NT2/D1 (cell line): ENCODE measurements at places on chromosomes 1 and 21.

GRCh38 chr1:3119725-3120124 lies 50.7 kb downstream of the PRDM16 start:
- no peak for DNase-seq

GRCh38 chr1:27593678-27594563 lies 10.0 kb downstream of the AHDC1 start:
- no peak for DNase-seq

DNA sequence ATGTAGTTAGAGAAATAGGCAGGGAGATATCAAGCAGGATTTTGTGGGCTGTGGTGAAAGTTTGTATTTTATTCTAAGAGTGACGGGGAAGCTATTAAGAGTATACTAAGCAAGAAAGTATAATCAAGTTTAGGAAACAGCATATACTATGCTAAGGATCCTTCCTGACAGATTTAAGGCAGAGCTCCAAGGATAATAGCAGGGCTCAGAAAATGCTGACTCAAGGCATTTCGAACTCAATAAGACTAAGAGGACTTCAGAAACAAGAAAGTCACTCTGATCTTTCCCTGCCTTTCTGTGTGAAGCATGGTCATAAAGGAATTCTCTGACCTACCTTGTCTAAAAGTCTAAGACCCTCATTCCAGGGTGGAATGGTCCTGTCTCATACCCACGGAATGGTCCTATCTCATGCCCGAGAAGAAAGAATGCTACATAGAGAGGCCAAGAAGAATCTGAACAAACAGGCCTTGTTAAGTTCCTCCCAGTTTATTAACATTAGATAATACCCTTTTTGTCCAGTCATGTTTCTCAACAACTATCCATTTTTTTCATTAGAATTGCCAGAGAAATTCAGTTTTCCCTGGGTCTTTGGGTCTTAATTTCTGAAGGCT lies 59.1 kb downstream of the HFM1 start:
- no peak for DNase-seq

DNA sequence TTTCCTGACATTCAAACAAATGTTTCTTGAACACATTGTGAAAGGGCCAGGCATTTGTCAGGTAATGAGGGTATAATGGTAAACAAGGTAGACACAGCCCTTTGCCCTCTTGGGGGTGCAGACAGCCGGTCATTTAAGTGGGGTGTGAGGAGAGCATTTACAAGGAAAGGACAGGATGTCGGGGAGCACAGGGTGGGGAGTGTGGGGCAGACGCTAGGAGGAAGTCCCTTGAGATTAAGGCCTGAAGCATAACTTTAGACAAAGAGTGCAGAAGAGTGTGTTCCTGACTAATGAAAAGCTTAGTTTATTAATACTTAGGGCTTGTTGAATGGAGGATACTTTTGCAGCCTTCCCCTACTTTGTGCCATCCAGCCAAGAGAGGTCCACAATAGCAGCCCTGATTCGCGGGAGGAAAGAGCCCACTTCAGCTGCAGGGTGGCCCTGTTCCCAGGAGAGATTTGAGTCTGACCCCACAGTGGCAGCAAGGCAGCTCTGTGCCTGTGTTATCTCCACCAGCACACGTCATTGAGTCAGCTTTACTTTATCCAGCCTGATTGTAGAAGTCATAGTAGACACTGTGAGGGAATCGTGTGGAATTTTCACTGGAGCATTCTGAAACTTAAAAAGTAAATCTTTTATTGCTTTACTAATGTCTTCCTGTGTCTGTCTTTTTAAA lies 35.1 kb downstream of the MPZL1 start:
- DNase-seq, result no peak

DNA sequence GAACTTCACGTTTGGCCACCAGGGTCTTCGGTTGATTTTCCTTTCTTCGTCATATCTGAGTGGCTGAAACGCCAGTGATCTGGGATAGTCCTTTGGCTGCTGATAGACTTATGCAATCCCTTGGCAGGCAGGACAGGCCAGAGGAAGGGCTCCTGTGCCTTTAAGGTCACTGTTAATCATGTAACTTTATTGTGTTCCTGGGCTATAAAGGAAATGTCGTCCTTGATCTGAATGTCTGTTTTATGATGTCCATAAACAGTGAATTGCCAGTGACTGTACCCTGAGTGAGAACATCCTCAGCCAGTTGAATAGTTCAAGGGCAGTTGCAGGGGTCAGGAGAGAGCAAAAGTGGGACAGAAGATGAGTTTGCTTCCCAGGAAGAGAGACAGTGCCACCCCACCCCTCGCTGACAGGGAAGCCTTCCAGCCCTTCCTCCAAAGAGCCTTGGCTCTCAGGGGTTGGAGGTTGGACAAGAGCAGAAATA lies 68.0 kb downstream of the PDE9A start:
- no peak for DNase-seq

- DNase-seq, result no peak
These were observed 599.9 kb upstream of the RGS18 start for GRCh38 chr1:191558379-191558778.

DNA sequence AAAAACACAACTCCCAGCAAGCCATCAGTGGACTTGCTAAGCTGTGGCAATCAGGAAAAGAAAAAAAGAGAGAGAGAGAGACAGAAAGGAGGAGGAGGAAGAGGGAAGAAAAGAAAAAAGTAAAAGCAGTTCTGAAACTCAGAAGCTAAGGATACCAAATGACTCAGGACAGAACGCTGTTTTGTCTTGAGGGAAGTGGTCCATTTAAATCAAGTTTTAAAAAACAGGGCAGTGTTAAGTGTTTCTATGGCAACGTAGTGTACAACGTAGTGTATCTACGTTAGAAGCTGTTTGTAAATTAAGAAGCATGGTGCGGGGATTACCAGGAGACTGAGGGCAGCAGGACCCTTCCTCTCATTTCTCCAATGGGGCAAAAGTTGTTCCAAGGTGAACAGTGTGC lies 5.8 kb downstream of the ADORA3 start:
- DNase-seq, result no peak

DNA sequence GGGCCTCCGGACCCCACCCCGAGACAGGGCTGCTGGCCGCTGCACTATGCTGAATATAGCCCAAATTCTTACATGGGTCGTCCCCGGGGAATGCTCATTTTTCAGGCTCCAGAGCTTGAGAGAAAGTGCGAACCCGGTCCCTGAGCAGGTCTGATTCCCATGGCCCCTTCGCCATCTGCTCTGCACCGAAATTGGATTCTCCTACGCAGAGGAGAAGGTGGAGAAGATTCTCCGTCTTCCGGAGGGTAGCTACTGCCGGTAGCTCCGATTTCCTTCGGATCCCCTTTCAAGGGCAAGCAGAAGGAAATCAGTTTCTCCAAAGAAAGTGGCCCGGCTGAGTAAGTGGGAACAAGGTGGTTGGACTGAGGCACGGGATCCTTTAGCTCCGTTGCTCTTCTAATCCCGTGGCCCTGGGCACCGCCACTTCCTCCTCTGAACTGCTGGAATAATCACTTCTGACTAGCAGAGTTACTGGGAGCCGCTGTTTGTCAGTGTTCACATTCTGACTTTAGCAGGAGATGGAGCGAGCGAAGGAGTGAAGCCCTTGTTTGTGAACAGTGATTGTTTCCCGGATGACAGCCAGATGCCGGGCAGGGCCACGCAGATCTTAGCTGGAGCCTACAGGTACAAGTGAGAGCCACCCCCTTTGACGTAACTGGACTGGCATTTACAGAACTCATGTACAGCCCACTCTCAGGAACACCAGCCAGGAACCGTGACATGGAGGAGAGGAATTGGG lies 1.1 kb upstream of the ZNF496 start:
- DNase-seq, result no peak

- DNase-seq, result no peak
These were observed 30.8 kb downstream of the MRPL37 start for GRCh38 chr1:54230507-54231339.

DNA sequence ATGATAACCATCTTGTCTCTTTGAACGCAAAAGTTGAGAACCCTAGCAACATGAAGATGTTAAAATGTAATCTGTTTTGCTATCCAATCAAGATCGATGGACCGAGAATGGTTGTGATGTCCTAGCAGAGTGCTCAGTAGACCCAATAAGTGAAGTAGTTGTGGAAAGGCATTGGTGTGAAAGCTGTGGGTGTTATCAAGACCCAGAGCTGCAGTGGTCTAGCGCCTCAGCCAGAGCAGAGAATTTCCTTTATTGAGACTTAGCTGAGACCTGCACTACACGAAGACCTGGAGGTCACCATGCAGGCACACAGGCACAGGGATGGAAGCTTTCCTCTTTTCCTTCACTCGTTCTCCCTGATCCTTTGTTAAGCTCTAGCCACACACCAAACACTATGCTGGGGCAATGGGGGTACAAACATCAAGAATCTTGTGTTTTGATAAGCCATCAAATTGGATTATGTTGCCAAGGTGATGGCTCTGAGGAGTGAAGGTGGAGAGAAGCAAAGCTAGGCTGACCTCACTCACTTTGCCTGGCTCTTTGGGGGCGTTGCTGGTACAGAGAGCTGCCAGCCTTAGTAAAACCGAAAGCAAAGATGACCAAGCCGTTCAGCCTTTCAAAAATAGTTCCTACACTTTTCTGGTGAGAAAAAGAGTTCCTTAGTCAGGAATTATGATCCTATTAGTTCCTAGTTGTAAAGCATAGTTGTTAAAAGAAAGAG lies 24.1 kb downstream of the METTL13 start:
- DNase-seq, result no peak

DNA sequence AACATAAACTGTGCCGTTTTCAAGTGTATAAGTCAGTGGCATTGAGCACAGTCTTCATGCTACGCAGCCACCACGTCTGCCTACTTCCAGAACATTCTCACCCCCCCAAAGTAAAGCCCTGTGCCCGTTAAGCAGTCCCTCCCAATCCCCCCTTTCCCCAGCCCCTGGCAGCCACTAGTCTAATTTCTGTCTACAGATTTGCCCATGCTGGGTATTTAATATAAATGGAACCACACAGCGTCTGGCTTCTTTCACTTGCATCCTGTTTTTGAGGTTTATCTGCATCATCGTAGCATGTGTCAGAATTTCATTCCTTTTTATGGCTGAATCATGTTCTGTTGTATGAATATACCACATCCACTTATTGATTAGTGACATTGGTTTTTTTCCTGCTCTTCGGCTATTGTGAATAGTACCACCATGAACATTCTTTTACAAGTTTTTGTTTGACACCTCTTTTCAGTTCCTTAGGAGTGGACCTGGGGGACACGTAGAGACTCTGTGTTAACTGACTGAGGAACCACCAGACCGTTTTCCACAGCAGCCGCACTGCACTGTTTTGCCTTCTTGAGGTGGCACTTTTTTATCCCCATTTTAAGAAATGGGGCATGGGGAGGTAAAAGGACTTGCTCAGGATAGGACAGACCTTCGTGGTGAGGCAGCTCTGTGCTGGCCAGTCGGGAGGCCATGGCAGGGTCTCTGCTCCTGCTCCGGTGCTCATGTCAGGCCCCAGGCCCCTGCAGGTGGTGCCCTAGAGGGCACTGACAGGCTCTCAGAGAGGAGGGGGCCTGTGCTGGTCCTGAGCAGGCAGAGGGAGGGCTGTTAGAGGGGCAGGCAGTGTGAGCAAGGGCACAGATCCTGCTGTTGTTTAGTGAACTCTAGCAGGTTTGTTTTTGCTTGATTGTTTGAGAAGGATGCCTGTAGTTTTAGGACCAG lies 123.8 kb downstream of the PCBP3 start:
- no peak for DNase-seq

DNA sequence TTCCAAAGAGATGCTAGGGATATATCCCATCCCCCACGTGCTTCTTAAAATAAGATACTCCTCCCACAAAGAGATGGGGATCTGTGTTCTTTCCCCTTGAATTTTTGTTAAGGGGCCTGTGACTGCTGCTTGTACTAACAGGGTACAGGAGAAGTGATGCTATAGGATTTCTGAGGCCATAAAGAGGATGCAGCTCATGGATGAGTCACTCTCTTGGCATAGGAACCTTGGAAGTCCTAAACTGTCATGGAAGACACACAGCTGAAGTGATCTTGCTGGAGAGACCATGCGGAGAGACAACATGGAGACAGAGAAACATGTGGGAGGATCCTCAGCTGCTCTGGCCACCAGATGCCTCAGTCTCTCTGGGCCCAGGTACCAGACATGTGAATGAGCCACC lies 157.2 kb downstream of the S1PR1 start:
- DNase-seq, result no peak

GRCh38 chr1:94061513-94062443 lies 59.2 kb downstream of the ABCA4 start:
- no peak for DNase-seq

DNA sequence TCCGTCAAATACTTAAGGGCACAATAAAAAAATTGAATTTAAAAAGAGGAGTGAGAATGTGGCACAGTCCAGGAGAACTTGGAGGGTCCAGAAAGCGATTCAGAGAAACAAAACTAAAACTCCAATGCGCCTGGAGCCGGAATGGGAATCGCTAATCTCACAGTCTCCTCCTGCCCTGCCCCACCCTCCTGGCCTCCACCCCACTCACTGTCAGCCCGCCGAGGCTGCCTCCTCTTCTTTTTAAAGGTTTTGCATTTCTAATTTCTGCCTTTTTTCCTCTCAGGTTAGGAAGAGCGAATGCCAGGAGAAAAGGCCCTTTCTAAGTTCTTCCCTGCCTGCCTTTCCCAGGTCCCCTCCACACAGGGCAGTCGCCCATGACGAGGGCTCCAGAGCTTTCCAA lies 135.3 kb downstream of the ZBTB18 start:
- no peak for DNase-seq

DNA sequence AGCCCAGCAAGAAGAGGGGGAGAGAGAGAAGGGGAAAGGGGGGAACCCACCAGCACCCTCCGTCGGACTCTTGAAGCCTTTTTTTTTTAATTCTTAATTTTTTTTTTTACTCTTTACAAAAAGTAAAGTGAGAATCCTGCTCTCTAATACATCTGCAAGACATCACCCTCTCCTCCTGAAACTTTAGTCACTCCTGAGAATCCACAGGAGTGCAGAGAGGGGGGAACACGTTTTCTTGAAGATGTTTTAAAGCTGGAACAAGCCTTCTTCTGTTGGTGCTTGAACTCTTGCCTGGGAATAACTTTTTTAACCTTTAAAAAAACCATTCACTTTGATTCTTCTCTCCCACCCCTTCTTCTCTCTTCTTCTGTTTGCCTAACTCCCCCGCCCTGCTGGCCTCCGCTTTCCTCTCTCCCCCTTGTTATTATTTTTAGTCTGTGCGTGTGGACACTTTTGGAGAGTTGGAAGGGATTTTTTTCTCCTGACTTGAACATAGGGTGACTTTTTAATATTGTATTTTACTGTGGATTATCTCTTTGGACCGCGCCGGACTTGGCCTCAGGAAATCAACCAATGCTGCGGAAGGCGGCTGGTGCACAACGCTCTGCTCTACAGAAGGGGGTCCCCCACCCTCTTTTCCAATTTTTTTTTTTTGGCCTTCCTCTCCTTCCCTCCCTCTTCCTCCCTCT lies 383 bp upstream of the PRRX1 start:
- DNase-seq, result no peak

GRCh38 chr1:227935826-227936225 lies 11.9 kb downstream of the WNT9A start:
- no peak for DNase-seq
